Fibroblast of the conjunctiva (primary cell): ENCODE measurements at places on chromosomes 7 and 10.

DNA sequence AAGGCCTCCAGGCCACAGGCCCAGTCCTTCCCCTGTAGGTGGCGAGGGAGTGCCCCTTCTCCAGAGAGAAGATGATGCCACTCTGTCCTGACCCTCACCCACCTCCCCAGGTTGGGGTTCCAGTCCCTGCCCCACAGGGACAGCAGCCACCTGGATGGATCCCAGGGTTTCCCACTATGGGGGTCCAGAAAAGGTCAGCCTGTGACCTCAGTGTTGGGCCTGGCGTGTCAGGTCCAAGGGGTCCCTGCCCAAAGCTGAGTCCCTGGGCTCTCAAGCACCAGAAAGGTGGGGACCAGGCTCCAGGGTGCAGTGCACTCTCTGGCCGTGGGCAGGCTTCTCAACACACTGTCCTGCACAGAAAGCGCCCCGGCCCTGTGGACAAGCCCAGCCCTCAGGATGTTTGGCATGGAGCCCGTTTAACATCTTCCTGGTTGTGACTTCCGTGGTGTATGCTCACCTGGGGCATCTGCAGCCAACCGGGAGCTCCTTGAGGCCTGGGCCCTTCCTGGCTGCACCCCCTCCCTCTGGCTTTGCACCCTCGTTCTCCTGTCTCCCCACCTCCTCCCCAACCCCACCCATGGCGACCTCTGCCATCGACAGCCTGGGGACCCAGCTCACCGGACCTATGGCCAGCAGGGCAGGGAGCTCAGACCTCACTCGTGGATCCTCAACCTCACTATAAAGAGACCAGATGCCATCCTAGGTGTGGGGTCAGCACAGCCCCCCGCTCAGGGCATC lies 58.3 kb upstream of the PPP2R2D start:
- DNase-seq, result no peak

DNA sequence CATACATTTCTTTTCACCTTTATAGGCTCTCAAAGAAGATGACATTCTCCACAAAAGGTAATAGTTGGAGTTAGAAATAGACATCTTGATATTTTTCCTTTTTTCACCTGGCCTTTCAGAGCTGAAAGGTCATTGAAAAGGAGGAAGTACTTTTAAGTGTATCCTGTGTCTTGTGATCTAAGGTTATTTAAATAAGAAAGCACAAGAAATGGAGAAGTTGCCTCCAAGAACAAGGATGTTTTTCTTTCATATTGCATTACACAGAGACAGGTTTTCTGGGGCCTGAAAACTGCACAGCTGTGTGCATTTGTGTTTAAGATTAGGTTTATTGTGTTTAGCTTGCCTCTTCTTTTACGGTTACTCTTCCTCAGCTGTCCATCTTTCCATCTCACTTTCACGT lies 103.4 kb upstream of the SEMA3D start:
- no peak for DNase-seq

- DNase-seq, result no peak
Observed at GRCh38 chr7:44905002-44905635, 19.8 kb upstream of the PURB start.

- no peak for DNase-seq
Observed at GRCh38 chr7:45068236-45069023, 20.3 kb downstream of the NACAD start.

DNA sequence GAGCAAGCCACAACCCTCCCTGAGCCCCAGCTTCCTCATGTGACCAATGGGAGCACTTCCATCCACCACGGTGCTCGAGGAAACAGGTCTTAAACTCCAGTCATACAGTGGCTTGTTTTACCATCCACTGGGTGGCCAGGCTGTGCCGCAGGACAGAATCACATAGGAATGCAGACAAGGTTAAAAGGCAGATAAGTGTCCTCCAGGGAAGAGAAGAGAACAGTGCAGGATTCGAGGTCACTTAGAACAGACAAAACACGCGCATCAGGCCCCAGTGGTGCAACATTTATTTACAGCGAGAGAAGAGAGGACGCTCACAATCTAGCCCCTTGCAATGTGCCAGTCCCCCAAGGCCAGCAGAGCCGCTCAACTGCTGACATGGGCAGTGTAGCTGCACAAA lies 92.8 kb downstream of the TMEM130 start:
- DNase-seq, result no peak

DNA sequence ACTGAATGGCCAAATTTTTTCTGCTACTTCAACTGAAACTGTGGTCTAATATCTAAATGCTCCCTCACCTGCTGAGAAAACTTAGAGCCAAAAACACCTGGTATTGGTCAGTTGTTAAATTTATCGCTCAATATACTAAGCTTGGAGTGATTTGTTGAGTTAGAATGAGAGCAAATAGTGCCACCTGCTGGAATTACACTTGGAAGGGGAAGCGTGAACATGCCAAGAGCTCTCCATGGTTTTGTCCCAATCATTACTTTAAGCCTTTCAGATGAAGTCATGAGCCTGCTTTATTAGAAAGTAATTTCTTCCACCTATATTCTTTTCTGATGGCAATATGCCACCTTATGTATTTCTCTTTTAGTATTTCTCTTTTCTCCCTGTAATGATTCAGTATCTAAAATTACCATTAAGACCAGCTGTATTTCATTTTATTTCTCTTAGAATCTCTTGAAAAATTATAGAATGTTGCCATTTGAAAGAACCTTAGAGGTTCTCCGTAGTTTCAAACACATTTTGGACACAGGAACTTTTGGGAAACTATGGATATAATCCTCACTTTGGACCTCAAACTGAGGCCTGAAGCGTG lies 447.8 kb upstream of the C7orf33 start:
- peak; percentile 21 for DNase-seq

DNA sequence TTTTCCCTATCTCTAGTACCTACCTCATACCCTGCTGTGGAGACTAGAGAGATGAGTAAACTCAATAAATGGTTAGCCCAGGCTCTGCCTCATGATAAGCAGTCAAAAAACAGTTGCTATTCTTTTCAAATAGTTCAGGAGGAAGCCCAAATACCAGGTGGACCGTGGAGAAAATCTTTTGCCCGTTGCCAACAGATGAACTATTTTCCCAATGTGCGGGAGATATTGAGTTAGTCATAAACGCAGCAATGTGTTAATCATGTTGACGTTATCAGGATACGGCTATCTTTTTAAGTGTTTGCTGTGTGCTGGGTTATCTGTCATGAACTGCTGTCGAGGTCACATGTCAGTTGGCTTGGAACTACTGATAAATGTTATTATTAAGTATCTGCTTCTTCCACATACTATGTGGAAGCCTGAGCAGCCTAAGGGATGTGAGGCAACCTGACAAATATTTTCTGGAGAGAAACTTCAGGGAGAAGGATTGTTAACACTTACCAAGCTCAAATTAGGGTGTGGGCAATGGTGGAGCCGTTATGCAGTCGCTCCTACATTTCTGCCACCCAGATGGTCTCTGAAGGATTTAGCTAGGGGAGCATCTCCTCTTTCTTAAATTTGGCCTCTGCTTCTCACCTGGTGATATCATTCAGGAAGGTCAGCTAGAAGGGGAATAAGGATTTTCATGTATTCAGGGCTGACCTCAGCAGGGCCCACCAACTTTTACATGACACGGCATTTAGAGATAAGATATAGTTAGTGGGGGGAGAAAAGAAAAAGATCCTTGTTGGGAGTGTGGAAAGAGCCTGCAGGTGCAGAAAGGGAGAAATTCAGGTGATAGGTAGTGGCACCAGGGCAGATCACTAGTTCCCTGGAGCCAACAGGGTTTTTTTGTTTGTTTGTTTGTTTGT lies 33.5 kb upstream of the SLC26A3 start:
- DNase-seq, result no peak

DNA sequence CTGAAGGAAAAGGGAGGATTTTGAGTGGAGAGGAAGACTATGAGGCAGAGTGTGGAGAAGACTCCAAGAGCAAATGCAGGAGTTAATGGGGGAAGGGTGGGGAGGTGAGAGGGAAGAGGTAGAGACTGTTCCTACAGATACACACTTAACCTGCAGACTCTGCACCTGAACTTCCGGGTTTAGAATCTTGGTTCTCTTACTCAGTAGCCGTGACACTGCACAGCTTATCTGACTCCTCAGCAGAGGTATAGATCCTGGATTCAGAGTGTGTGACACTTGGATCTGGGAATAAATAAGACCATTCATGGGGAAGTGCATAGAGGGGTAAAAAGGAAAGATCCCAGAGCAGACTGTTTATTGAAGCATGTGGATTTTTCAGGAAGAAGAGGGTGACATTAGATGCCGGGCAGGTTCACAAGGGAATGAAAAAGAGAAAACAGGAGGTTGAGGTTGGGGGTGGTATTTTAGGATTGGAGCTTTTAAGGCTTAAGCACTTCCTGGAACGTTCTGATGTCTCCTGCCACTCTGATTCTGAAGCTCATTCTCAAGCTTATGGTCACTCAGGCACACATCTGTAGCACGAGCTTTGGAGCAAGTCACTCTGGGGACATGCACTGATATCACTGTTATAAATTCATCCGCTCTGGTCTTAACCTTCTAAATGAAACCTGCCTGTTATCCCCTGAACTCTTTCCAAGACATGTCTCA lies 5.7 kb upstream of the ZC3HAV1L start:
- DNase-seq, result no peak

DNA sequence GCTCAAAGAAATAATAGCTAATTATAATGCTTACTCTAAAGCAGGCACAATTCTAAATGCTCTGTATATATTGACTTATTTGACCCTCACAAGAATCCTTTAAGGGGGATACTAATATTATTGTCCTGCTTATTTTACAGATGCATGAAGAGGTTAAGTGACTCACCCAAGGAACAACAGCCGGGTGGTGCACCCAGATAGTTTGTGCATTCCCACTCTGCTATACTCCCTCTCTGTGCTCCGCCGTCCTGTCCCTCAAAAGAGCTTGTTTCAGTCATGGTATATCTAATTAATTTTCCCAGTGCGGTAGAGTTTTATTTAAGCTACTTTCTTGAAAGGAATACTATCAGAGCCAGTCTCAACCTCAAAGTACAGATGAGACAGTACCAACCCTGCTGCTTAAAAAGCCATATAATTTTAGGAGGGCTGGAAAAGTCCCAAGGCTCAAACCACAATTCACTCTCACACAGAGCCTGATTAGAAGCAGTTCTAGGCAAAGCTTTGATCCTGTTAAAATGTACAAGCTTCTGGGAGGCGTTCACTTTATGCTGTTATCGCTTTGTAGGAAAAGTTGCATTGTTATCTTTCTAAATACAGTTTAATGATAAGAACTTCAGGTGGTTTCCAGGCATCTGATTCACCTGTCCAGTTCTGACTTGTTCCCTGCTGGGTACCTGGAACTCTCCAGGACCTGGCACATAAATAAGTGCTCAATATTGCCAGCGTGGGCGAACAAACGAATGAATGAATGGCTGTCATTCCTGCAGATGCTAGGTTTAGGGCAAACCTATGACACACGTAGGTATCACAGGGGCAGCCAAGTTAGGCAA lies 261.5 kb upstream of the KLF14 start:
- no peak for DNase-seq

GRCh38 chr10:48199580-48200377 lies 74.7 kb downstream of the FRMPD2 start:
- DNase-seq, result peak; percentile 82

DNA sequence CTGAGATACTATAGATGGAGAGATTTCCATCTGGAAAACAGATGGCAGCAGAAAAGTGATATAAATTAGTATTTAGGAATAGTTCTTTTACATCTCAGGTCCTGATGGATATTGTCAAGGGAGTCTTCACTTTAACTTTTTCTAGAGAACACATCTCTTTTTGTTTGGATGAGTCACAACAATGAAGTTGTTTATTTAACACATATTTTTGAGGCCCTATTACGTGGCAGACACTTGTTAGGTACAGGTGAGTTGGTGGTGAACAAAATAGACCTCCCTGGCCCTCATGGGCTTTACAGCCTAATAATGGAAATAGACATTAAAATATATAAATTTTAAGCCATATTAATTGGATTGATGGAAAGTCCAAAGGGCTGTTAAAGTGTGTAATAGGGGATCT lies 168.3 kb downstream of the VTI1A start:
- DNase-seq, result no peak

DNA sequence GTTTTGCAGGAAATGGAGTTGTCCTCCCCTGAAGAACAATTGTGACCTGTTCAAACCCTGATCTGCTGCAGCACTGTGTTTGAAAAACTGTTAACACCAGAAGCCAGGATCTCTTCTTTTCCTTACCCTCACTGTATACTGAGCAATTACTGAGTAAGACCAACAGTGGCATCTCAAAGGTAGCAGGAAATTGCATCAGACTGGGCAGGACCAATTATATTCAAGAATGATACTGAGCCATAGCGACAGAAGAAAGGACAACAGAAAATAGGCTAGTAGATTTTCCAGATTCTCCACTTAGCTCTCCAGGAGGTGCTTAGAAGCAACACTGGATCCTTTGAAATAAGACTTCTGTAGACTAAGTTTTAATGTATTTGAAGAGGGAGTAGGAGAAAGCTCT lies 57.4 kb upstream of the INHBA start:
- DNase-seq, result no peak

GRCh38 chr10:3110782-3111620 lies 43.7 kb downstream of the PFKP start:
- DNase-seq, result no peak

DNA sequence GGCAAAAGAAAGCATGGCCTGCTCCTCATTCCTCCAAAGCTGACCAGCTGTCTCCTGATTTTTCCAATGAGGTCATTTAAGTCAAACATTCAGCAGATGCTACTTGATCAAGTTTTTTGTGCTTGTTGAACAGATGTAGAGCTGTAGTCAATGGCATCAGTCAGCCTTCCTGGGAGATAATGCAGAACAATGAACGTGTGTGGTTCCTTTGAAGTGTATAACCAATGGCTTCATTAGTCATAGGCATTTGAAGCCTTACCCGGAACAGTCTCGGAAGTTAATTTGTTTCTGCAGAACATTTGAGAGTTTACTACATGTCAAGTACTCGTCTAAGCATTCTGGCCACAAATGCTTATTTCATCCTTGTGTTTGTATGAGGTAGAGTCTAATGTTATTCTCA lies 227.1 kb downstream of the ADRA2A start:
- no peak for DNase-seq

DNA sequence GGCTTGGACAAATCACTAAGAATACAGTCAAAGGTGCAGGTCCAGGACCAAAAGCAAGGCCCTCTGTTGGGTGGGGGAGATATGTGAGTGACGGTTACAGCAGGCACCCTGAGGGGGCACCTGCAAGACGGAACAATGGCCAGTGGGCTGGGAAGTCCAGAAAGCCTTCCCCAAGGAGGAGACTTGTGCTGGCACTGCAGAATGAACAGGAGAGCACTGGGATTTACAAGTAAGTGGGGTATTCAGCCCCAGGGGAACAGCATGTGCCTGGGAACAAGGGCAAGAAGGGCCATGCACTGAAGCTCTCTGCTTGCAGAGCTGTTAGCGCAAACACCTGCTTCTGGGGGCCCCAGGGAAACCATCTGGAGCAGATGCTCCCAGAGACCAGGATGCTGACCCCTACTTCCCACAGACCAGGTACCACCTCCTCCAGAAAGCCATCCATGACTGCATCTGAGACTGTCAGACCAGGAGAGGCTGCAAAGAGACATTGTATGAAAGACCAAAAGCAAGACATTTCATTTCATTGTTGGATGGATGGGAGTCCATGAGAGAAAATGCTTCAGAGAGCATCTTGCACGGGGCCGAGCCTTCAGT lies 24.6 kb upstream of the ZMIZ1 start:
- no peak for DNase-seq
